ENCODE measurements at places on chromosomes 2 and 18.

DNA sequence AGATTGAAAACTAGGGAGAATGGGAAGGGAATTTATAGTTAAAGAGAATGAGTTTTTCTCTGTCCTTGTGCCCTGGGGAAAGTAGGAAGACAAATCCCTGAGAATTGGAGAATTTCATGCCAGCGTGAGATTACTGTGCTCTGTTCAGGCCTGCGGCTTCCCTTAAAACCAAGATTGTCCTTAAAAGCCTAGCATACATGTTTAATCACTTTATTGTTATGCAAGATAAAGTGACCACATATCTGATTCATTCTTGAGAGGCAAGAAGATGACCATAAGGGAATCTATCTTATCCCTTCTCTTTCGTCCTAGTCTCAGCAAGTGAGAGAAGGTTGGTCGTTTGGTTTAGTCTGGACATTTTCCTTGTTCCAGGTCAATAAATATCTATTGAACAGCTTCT, 75.9 kb downstream of the ADCYAP1 start:
- no peak for DNase-seq

DNA sequence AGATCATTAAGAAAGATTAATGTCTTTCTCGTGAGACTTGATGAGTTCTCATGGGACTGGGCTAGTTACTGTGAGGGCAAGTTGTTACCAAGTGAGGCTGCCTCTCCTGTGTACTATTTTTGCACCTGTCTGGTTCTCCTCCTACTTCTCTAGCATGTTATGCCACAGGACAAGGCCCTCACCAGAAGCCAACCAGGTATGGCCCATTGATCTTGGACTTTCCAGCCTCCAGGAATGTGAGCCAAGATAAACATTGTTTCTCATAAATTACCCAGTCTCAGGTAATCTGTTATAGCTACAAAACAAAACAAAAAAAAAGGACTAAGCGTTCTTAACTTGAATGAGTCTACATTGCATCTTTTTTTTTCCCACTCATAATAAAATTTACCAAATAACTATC, 184.1 kb downstream of the CDH7 start:
- DNase-seq, result no peak

- no peak for DNase-seq
Measured at GRCh38 chr2:50612306-50612705, 419.6 kb downstream of the NRXN1 start.

DNA sequence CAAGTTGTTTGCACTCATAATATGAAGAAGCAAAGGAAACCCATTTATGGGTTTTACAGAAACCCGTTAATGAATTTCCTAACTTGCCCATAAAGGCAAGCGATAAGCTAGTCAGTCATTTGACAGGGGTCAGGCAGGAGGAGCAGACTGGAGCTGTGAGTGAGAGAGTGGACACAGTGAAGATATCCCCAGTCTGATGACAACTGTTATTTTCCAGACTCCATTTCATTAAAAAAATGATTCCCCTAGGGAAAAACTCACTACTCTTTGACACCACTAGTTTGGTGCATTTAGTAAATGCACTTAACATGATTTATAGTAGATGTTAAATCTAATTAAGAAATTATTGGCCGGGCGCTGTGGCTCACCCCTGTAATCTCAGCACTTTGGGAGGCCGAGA, 80.8 kb downstream of the TGIF1 start:
- no peak for DNase-seq

- no peak for DNase-seq
Measured at GRCh38 chr18:41818381-41819355, 136.4 kb upstream of the PIK3C3 start.

GRCh38 chr18:77984178-77984577, 734.5 kb downstream of the GALR1 start:
- DNase-seq, result no peak

- no peak for DNase-seq
Measured at GRCh38 chr2:58756336-58756735, 515.2 kb upstream of the FANCL start.

GRCh38 chr2:239964399-239965185, 60.5 kb downstream of the NDUFA10 start:
- no peak for DNase-seq

Data from activated naive CD4-positive, alpha-beta T cell treated with anti-CD3 and anti-CD28 coated beads, Interleukin-2, amount 50 U/mL, for 72 hours (primary cell).